SK-N-SH (cell line): ENCODE measurements at places on chromosomes 2 and 18. TPM values are rescaled to one million over a fixed set of nuclear protein-coding genes. Genes with fewer than 3 reads are reported as not detected.

The SIX3 gene
- 0.58 and 0.67 TPM in 2 replicates for polyA plus RNA-seq

The FOXI3 gene
- 0.02 TPM in 1 of 2 replicates, not detected in the other for polyA plus RNA-seq

The CFAP65 gene
- polyA plus RNA-seq, result 0.95 and 1.7 TPM in 2 replicates

The IL18RAP gene
- polyA plus RNA-seq, result not detected in 2 replicates
